ENCODE measurements at places on chromosomes 5 and 9.
A peak's percentile ranks its signal among the peaks of the same experiment; 100 is the strongest.

GRCh38 chr5:141840280-141840812 is 37.9 kb downstream of the PCDH1 start:
- no peak for DNase-seq

GRCh38 chr5:98929710-98930298 is 997 bp upstream of the CHD1 start:
- no peak for DNase-seq

DNA sequence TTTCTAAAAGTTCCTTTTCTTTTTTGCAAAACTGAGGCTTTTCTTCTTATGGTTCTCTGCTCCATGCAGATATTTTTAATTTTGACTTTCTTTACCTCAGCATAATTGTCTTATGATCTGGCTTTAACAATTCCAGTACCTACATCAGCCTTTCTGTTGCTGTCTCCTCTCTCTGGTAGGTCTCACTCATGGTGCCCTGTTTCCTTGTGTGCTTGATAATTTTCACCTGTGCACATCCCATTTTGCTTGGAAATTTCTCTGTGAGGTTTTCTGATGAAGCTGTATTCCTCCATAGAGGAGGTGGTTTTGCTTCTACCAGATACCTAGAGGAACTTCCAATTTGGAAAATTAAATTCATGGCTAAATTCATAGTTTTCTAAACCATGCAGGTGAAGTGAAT is 2.3 kb upstream of the HSD17B3 start:
- no peak for DNase-seq

DNA sequence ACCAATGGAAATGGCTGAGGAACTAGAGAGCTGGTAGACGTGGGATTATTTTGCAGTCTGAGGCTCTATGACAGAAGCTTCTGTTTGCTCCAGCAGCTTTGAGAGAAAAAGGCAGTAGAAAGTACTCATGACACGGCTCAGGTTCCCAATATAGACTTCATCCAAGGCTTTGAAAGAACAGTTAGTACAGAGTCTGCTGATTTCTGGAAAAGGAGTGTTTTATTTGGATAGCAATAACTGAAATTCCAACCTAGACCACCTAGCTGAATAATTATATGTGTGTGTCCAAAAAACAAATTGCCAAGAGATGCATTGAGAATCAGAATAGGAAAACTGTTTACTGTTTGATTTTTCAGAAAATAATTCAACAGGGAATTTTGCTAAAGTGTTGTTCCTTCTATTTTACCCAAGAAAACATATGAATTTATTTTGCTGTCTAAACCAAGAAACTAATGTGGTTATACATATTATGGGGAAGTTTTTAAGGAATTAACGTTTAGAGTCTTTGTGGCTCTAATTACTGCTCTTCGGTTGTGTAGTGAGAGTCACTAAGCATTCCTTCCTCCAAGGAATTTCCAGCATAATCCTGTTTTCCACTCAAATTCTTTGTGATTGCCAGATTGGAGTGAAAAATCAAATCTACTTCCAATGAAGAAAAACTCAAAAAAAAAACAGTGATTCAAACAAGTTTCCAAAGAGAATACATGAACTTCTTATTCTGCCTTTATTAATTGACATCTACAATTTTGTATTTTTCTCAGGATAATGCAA is 18.1 kb upstream of the MTX3 start:
- DNase-seq = no peak

- DNase-seq = no peak
Measured at GRCh38 chr5:92836855-92837755, 743.9 kb downstream of the NR2F1-AS1 start.

DNA sequence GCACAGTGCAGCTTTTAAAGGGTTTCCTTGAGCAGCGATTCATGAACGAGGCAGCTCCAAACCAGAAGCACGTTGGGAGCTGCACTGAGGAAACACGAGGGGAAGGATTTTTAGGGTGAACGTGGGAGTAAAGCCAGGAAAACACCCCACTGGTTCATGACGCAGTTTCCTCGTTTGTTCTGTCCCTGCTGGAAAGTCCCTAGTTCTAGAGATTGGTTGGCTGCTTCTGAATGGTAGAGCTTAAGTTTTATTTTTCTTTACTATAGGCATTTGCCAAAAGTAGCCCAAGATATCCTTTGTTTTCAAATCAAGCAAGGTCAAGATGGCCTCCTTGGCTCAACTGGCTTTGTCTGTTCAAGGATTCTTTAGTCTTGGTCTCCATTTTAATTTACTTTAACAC is 116.5 kb upstream of the CACNA1B start:
- DNase-seq = peak; percentile 44

DNA sequence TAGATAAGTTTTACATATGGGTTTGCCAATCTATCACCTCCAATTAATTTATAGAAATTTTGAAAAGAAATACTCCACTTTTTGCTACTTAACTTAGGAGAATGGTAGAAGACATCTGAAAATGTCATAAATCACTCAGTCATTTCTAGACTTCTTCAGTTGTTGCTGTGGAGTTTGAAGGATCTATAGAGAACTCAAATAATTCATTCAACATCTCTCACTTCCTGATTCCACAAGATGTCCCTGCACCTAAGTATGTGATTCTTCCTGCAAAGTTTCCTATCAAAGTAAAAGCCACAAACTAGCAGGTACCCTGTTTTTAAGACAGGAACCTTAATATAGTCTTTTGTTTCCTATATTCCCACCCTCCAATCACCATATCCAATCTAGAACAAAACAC is 297.1 kb upstream of the ATP10B start:
- DNase-seq = no peak

- no peak for DNase-seq
Measured at GRCh38 chr5:123151227-123151909, 62.3 kb downstream of the PRDM6 start.

GRCh38 chr9:97905228-97905627 is 17.1 kb downstream of the TRMO start:
- peak; percentile 78 for DNase-seq

- DNase-seq = no peak
Measured at GRCh38 chr5:69049151-69049550, 44.7 kb upstream of the SLC30A5 start.

DNA sequence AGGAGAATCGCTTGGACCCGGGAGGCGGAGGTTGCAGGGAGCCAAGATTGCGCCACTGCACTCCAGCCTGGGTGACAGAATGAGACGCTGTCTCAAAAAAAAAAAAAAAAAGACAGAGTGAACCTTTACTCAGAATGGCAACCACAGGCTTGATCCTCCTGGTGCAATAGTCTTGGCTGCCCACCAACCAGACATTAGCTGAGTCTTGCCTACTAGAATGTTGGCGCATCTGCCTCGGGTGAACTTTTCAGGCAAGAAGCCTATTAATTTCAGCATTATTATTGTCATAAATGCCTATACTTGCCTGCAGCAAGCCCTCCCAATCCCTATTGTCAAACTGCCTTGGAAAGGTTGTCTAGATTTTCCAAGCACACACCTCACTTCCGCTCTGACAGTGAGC is 4.2 kb downstream of the SERINC5 start:
- no peak for DNase-seq

DNA sequence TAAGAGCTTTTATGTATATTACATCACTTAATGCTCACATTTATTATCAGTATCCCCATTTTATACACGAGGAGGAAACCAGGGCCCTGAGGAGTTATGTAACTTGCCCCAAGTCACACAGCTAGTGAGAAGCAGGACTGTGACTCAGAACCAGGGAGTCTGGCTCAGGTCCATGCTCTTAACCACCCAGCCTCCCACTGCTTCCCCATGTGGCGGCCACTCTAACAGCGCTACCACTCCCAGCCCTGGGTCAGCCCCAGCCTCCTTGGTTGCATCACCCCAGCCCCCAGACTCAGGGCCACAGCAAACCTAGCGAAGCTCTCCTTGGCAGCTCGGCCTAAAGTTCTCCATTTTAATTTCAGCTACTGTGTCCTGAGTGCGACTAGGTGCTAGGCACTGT is 159.1 kb downstream of the PAX5 start:
- DNase-seq = no peak

- DNase-seq = no peak
Measured at GRCh38 chr9:22356985-22357384, 89.6 kb upstream of the DMRTA1 start.

Measured in CD4-positive, alpha-beta T cell treated with Interleukin-10 for 1 hour (primary cell).